H9 (cell line): ENCODE measurements at places on chromosomes 7 and 10. TPM values are rescaled to one million over a fixed set of nuclear protein-coding genes. Genes with fewer than 3 reads are reported as not detected.

Gene UNCX
- not detected in 2 replicates for total RNA-seq

- no peak overlapping the region for H3K4me3 ChIP-seq
- peaks cover 14% of the 10 kb centered on the region for H3K36me3 ChIP-seq
- H3K4me1 ChIP-seq = no peaks in the 10 kb centered on the region
- H3K27me3 ChIP-seq = no peaks in the 10 kb centered on the region
- no peak overlapping the region for H3K27ac ChIP-seq
Observed at GRCh38 chr10:57905861-57906260, 361.8 kb downstream of the IPMK start.

DNA sequence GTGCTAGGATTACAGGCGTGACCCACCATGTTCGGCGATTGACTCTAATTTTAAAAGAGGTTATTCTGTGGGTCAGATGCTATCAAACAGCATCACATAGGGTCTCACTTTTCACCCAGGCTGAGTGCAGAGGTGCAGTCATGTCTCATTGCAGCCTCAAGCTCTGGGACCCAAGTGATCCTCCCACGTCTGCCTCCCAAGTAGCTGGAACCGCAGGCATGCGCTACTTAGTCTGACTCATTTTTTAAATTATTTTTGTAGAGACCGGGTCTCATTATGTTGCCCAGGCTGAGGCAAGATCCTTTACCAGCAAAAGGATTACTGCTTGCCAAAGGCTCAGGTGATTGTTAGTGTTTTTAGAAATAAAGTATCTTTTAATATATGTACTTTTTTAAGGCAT, 42.9 kb upstream of the STOX1 start:
- H3K4me1 ChIP-seq = no peaks in the 10 kb centered on the region
- H3K27ac ChIP-seq = no peak overlapping the region
- H3K4me3 ChIP-seq = no peak overlapping the region

Gene SPDYE2B
- not detected in 2 replicates for total RNA-seq

DNA sequence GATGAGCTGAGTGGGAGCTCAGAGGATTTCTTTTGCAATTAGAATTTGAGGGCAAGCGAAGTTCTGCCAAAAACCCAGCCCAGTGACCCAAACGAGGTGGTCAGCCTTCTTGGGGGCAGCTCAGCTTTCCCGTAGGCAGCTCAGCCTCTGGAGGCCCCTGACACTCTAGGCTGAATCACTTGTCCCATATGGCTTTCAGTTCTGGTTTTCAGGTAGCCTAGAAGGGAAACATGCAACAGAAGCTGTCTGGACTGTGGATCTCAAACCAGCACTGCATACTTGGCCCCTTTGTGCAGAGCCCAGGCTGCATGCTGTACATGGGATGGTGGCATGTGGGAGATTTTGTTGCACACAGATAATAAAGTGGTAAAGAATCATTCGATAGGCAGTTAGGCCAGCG, 322.8 kb downstream of the ANKRD30A start:
- DNase-seq = no peak
- H3K27ac ChIP-seq = no peak overlapping the region
- H3K36me3 ChIP-seq = peaks cover 22% of the 10 kb centered on the region
- H3K4me3 ChIP-seq = no peak overlapping the region

DNA sequence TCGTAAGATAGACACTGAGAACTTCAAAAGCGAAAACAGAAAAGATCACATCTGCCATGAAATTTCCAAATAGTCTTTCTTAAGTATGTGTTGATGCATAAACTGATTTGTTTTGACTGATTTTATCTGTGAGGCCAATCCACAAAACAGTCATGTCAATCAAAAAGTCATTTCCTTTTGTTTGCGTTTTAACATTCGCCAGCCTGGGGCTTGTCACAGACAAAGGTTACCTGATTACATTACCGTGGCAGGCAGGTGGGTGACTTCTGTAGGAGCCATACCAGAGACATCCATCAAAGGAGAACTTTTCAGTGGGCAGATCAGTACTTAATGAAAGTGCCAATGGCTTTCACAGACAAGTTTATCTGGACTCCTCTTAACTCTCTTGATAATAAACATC, 45.5 kb upstream of the BET1 start:
- H3K4me3 ChIP-seq = no peak overlapping the region
- H3K36me3 ChIP-seq = no peaks in the 10 kb centered on the region
- no peak overlapping the region for H3K27ac ChIP-seq
- no peaks in the 10 kb centered on the region for H3K27me3 ChIP-seq
- no peak for DNase-seq

Gene MRC1
- not detected in 2 replicates for total RNA-seq

- H3K36me3 ChIP-seq = 0 out of 2 replicates have a peak, but pooled peaks cover 10% of the 10 kb centered on the region
- H3K4me3 ChIP-seq = no peak overlapping the region
- no peak for DNase-seq
- H3K27me3 ChIP-seq = no peaks in the 10 kb centered on the region
- no peaks in the 10 kb centered on the region; the same call in 1 of the 2 replicates for H3K4me1 ChIP-seq
Observed at GRCh38 chr7:51121931-51122425, 194.6 kb downstream of the COBL start.
